ENCODE measurements at places on chromosomes 1 and 21.

DNA sequence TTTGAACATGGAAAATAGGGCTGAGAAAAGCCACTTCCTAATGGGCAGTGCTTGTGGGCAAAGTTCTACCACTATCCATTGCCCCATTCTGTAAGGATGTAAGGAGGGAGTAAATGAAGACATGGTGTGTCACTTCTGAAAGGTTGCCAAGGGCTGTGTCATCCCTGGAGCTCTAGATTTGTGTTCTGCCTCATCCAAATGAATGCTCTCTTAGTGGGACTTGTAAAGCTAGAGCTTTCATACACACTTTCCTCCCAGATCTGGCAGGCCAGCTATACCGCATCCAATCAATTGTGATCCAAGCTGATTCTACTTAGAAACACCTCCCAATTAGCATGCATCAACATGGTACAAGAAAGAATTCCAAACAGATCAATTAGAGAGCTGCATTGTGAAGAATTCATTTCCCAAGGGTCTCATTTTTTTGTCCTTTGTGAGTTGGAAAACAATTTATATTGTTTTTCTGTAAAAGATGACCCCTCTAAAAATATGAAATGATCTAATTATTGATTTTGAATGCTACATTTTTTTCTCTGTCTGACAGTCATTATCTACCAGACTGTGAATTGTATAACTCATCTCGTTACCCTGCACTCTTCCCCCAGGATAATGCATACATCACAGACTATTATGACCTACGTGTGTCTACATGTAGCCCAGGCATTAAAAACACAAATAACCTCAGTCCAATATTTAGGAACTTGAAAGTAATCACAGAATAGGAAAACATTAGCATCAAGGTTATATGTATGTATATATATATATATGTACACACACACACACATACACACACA is 117.1 kb upstream of the DUSP10 start:
- DNase-seq, result no peak

DNA sequence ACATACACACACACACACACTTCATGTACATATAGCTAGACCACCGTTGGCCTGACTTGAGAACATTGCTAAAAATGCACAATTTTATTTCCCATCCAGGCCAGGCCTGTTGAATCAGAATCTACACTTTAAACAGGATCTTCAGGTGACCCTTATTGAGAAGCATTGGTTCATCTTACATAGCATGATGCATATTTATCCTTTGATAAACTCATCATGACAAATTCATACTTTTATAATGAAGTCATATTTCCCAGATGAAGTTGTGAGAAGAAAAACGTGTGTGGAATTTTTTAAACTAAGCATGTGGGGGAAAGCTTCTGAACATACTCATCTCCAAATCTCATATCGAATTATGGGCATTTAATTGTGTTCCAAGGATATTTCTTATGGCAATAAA is 877.7 kb downstream of the MRPL39 start:
- DNase-seq, result no peak

- DNase-seq, result no peak
These were observed 45.7 kb downstream of the FYB2 start for GRCh38 chr1:56773341-56774066.

DNA sequence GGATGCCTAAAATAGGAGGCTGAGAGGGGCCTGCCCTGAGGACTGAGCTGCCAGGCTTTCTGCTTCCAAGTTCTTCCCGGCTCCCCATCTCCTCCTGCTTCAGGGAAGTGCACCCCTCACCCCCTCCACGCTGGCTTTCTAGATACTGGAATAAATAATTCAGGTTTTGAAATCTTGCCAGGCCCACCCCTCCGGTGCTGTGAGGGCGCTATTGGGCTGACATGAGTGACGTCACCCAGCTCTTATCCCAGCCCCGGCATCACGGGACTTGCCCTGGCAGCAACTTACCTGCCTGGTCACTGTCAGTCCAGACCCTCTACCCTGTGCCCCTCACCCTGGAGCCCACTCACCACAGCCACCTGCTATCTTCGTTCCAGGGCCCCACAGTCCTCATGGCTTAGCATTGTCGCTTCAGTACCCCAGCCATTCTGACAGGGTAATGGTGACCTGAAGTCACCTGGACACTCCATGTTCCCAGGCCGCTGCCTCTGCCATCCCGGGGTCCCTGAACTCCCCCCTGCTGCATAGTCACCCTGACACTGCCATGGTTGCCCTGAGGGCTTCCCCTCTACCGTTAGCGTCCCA is 819 bp upstream of the GPR3 start:
- peak; percentile 86 for DNase-seq

GRCh38 chr1:36753451-36753850 is 270.7 kb upstream of the CSF3R start:
- no peak for DNase-seq

GRCh38 chr1:164868990-164869389 is 310.0 kb downstream of the PBX1 start:
- DNase-seq, result no peak

GRCh38 chr1:119052267-119052666 is 64.1 kb upstream of the TBX15 start:
- no peak for DNase-seq

GRCh38 chr1:14686701-14687100 is 88.2 kb downstream of the KAZN start:
- no peak for DNase-seq

DNA sequence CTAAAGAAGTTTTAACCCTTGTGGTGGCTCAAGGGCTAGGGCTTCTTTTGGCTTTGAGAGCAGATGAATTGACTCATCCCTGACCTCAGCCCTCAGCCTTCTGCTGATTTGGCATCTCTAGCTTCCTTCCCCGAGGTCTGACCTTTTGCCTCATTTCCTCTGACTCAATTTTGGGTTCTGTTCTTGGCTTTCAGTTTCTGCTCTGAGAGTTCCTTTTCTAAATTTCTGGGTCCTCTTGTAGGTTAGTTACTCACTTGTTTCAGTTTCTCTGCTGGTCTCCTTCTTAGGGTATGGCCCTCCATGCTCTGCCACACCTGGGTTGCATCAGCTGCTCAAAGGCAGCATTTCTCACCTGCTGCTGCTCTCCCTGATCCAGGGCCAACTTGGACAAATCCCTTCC is 19.4 kb downstream of the PDE4B start:
- no peak for DNase-seq

All from H9 (cell line).